ENCODE measurements at places on chromosomes 7 and 10.

- DNase-seq, result no peak
Observed at GRCh38 chr7:11457419-11457818, 374.6 kb downstream of the THSD7A start.

- no peak for DNase-seq
Observed at GRCh38 chr7:150735596-150736358, 1.4 kb upstream of the GIMAP5 start.

DNA sequence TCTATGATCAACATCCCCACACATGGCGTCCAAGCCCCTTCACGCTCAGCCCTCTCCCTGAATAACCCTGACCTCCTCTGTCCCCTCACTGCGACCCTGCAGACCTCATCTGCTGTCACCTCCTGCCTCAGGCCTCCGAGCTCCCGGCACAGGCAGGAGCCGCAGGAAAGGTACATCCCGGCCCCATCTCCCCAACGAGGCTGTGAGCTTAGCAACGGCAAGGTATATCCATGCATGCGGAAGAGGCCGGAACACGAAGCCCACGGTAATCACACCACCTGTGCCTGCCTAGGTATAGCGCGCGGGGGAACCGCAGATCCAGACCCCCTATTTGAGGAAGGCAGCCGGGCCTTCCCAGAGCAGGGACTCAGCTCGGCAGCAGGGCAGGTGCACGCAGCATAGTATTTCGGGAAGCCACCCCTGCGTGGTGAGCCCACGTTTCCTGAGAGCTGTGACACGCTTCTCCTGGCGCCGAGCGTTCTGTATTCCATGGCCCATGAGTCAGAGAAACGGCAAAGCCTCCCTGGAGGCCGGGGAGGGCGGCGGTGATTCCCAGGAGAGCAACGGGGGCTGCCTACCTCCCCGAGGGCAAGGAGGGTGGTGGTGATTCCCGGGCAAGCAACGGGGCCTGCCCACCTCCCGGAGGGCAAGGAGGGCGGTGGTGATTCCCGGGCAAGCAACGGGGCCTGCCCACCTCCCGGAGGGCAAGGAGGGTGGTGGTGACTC is 50.1 kb upstream of the DNAAF5 start:
- no peak for DNase-seq

- no peak for DNase-seq
Observed at GRCh38 chr7:3533040-3533439, 232.0 kb downstream of the SDK1 start.

DNA sequence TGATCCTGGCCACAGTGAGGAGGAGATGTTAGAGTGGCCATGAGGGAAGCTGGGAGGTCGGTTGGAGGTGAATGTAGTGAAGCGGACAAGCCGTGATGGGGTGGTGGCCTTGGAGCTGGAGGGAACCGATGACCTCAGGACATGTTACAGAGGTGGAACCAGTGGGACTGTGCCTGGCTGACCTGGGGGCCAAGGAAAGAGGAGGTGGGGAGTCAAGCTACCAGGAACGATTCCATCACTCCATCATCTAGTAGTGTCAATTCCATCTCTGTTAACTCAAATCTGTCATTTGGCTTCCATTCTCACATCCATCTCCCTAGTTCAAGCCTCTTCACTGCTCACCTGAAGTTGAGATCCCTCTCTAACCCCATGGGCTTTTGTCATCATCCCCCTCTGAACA is 102.4 kb upstream of the LYZL2 start:
- no peak for DNase-seq

- no peak for DNase-seq
Observed at GRCh38 chr10:121481180-121481579, 117.1 kb downstream of the FGFR2 start.

DNA sequence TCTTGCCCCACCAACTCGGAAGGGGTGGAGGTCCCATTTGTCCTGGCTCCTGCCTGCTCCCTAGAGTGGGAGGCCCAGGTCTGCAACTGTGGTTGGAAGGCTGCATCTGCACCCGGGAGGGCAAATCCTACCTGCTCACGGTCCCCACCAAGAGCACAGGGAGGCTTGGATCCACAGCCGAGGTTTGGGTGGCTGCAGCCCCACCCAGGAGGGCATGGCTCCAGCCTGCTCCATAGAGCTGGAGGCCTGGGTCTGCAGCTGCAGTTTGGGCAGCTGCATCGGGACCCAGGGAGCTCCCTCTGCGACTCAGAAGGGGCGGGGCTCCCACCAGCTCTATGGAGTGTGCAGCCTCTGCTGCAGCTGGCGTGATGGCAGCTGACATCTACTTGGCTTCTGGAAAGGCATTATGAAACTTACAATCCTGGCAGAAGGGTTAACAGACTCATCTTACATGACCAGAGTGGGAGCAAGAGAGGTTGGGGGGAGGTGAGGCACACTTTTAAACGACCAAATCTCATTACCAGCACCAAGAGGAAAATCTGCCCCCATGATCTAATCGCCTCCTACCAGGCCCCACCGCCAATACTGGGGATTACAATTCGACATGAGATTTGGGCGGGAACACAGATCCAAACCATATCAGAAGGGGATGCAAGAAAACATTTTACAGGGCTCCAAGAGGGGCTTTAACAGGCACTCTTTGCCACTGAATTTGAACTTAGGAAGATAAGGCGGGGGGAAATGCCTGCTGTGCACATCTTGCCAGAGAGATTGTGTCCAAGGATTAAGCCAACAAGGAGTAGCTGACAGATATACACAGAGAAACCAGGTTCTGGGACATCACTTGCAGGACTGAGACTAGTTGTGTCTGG is 8.2 kb upstream of the BLVRA start:
- no peak for DNase-seq

DNA sequence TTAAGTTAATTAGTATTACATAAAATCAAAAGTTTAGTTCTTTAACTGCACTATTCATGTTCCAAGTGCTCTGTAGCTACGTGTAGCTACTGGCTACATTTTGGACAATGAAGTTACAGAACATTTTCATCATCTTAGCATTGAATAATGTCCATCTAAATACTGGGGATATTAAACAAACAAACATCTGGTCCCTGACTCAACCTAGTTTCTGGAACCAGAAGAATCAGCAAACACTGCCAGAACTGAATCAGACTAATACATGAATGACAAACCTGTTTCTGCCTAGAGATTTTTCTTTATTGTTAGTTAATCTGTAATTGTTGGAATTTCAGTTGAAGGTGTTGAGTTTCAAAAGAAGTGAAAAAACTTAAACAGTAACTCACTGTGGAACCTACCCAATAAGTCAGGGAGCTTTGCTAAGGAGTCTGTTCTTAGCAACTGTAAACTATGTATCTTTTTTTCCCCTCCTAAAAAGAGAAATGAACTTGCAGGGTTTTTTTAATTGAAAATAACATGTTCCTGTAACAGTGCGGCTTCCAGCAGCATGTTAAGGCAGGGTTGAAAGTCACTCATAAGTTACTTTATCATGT is 58.3 kb downstream of the CDK13 start:
- DNase-seq, result no peak
